ENCODE measurements at places on chromosomes 4 and X.

DNA sequence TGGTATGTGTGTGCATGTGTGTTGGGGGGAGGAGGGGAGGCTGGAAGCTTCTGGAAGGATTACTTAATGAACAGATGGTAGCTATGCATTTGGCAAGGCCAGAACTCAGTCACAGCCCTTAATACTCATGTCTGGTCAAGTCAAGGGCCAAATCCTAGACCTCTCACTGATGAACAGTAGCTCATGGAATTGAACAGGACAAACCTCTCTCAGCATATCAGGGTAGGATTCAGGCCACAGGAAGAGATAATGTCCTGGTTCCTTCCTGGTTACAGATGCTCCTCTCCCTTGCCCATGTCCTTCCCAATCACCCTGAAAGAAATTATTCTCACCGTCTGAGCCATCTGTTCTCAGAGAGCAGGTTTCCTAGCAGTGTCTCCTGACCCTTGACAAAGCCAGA, 165.7 kb downstream of the SOWAHB start:
- no peak for DNase-seq

GRCh38 chr4:507745-508512, 8.9 kb downstream of the PIGG start:
- DNase-seq: no peak

GRCh38 chrX:16304751-16305150, 137.5 kb downstream of the MAGEB17 start:
- no peak for DNase-seq

DNA sequence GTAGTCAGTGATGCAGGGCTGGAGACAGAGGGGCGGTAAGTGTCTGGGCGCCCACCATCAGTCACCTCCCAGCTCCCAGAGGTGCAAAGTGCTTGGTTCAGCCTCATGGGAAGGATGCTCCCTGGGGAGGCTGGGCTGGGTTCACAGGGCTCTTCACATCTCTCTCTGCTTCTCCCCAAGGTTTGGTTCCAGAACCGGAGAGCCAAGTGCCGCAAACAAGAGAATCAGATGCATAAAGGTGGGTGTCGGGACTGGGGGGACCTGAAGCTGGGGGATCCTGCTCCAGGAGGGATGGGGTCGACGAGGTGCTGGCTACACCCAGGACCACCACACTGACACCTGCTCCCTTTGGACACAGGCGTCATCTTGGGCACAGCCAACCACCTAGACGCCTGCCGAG, 10.1 kb downstream of the SHOX start:
- DNase-seq: no peak

DNA sequence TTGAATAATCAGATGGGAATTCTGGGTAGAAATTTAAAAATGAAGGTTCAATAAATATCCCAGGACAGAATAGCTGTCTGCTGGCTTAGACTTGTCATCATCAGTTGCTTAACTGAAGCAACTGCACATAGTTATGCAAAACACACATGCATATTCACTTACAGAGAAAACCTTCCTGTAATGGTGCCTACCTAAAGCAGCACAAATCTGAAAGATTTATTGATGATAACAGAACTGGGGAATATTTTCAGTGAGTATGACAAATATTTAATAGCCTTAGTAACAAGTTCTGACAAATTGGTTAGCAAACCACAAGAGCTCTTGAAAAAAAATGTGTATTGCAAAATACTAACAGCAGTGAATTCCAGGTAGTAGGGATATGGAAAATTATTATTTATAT, 606.8 kb upstream of the BOD1L1 start:
- DNase-seq: no peak

DNA sequence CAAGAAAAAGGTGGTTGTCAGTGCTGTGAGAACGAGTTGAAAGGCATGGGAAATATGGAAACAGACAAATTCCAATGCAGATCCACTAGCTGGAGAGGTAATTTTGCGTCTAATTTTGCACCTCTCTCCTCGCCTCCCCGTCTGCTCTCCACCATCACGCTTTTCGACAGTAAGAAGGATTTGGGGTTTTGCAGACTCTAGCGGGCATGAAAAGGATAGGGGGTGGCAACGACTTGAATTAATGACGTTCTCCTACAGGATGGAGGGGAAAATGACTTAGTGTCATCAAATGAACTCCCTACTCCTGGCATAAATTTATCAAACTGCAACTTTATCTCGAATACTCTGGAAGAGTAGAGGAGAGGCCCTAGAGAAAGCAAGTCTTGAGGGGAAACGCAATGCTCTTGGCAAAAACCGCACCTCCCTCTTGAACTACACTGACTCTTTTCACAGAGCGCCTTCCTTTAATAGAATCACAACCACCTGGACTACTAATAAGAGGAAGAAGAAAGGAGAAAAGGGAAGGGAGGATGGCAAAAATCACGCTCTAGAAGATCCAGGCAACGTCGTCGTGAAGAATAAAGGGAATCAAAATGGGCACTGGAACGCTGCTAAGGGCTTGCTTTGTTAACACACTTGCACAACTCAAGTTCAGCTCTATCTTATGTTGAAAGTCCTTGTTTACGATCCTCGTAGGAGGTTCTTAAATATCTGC, 871 bp upstream of the SLITRK2 start:
- DNase-seq: peak; percentile 24

DNA sequence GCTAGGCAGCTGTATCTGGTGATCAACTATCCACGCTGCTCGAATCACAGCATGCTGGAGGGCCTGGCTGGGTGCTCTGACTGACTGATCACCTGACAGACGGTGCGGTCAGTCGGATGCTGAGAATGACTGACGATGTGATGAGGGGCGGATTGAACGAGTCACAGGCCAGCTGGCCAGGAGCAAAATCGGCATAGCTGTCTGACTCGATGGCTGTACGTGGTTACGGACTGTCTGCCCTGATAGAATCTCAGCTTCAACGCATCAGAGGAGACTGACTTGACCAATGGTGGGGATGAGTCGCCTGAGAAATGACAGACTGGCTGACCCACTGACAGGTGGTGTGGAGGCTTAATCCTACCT, 1.0 kb upstream of the SUV39H1 start:
- no peak for DNase-seq

- DNase-seq: no peak
Measured at GRCh38 chr4:104420766-104421165, 73.9 kb downstream of the CXXC4 start.

- no peak for DNase-seq
Measured at GRCh38 chr4:47217291-47217690, 185.9 kb downstream of the GABRB1 start.

- no peak for DNase-seq
Measured at GRCh38 chrX:18075603-18076002, 145.1 kb downstream of the BEND2 start.

- DNase-seq: no peak
Measured at GRCh38 chr4:76554630-76555029, 119.6 kb downstream of the SHROOM3 start.

DNA sequence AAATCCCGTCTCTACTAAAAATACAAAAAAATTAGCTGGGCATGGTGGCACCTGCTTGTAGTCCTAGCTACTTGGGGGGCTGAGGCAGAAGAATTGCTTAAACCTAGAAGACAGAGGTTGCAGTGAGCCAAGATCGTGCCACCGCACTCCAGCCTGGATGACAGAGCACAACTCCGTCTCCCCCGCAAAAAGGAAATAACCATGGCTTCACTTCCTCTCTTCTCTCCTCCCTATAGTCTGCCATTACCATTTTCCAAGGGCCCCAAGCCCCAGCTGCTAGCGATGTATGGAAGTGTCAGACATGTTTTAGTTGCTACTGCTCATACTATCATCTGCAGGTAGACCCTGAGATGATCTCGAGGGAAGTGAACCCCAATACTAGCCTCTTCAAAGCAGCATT, 177.3 kb upstream of the FAM9B start:
- DNase-seq: no peak

DNA sequence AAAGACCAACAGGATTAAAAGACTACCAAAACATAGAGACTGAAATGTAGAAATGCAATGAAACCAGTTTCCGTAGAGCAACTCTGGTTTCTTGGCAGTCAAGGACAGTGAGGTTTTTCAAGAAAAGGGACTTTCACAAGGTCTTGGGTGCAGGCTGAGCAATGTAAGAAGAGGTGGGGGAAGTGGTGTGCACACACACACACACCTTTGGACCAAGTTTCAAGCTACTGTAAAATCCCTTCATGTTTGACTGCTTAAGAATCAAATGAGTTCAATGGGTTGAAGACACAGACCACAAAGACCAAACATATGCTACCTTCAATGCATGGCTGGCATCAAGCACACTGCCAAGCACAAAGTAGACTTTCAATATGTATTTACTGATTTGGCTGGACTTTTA, 17.8 kb upstream of the MCF2 start:
- no peak for DNase-seq

- DNase-seq: no peak
Measured at GRCh38 chr4:42306221-42307109, 90.8 kb upstream of the SHISA3 start.

DNA sequence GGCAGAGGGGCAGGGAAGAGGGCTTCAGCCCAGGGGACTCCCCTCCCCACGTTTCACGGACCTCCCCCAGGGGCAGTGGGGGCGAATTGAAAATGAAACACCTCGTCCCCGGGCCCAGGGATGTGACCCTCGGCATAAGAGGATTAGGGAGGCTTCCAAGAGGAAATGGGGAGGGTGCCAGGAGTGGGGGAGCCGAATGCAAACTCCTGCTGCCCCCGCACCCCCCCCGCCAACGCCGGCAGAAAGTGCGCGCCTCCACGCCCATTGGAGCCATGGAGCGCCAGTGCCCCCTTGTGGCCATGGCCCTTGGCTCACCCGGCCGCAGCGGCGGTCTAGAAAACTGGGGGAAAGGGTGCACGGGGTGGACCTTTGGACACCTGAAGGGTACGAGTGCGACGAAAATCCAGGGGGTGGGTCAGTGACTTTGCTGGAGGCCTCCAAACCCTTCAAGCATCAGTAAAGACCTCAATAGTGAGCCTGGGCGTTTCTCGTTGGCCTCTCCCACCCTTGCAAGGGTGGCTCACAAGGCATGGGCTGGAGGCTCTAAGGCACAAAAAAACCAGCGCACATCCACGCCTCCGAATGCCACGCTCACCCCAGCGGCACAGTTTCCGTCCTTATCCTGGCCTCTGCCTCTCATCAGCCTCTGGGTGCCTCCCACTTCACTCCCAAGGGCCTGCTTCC, 120.8 kb upstream of the PJA1 start:
- DNase-seq: peak; percentile 54

- DNase-seq: no peak
Measured at GRCh38 chr4:53647547-53647946, 56.3 kb upstream of the LNX1 start.

- no peak for DNase-seq
Measured at GRCh38 chr4:106529348-106530023, 160.9 kb upstream of the GIMD1 start.

- no peak for DNase-seq
Measured at GRCh38 chr4:139639654-139640053, 26.0 kb upstream of the MGST2 start.

DNA sequence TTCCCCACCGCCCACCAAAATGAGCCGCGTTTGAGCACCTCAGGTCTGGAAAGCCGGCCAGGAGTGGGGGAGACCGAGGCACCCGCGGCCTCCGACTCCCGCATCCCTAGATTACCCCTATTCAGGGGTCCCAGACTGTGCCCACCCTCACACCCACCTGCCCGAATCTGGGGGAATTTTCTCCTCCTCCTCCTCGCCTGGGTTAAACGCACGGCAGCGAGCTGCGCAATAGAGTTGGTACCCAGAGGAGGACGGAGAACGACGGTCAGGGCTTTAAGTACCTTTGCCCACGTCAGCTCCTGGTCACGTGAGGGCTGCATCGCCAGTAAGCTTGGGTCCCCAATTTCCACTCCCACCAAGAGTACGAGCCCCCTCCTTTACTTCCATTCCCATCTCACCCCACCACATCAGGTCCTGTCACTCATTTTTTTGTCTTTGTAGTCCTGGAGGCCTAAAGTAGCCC, at the start of gene ARMCX2:
TSS of gene ARMCX2 (minus strand) at position 250 of the 463 bp plus-strand sequence. CDS start 2,262 bp downstream, outside the sequence.
- DNase-seq: peak; percentile 81

- DNase-seq: no peak
Measured at GRCh38 chr4:26751838-26752237, 108.8 kb upstream of the STIM2 start.

DNA sequence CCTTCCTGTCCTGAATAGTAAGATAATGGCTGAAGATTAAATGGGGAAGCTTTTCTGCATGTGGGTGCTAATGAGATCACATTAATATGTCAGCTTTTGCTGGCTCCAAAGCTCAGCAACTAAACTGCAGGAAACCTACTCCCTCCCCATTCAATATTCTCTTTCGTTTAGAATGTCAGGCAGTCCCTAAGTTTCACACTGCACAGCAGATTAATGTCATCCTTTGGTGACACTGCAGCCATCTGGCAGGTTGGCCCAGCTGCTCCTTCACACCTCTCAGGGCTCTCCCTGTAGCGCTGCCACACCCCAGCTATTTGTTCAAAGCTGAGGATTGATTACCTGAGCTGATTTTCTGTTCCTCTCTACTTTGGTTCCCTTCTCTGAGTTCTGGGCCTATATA, 110.5 kb downstream of the KDR start:
- no peak for DNase-seq

GRCh38 chrX:153900831-153901752, 3.4 kb upstream of the AVPR2 start:
- no peak for DNase-seq

DNA sequence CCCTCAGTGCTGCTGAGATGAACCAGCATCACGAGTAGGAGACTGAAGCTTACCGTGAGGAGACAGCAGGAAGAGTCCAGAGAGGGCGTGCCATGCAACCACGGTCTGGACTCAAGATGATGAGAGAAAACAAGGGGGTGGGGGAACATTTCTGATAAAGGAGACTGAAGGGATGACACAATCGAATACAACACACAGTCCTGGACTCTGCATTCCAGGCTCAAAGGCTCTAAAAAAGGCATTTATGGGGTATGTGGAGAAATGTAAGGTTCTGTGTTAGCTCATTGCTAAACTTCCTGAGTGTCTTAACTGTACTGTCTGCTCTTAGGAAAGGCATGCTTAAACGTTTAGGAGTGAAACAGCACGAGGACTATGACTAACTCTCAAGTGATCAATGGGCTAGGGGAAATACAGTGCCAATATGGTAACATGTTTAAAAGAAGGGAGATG, 20.6 kb upstream of the IRAK1 start:
- no peak for DNase-seq

DNA sequence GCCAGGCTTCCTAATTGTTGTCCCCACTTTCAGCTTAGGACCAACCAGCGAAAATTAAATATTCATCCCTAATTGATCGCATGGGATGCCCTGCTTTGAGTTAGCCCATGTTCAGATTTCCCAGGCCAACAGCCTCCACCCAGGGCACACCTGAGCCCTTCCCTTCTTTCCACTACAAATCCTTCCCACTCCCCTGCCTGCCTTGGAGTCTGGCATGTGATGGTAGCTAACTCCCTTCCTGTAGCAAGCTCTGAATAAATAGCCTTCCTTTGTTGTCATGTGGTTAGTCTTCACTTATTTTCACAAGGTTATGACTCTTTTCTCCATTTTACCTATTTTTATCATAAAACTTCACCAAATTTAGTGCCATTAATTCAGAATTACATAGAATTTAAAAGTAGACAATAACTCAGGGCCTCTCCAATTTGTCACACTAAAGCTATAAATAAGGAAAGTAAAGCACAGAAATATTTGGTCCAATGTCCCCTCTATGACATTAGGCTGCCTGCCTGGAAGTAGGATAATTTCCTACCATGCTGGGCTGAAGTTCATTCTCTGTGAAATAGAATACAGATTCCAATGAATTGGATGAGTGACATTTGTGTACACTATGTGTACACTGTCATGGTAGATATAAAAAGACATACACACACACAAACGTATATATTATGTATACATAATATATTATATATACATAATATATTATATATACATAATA, 166.4 kb upstream of the CPEB2 start:
- no peak for DNase-seq
